ENCODE measurements at places on chromosomes 7 and 10.

DNA sequence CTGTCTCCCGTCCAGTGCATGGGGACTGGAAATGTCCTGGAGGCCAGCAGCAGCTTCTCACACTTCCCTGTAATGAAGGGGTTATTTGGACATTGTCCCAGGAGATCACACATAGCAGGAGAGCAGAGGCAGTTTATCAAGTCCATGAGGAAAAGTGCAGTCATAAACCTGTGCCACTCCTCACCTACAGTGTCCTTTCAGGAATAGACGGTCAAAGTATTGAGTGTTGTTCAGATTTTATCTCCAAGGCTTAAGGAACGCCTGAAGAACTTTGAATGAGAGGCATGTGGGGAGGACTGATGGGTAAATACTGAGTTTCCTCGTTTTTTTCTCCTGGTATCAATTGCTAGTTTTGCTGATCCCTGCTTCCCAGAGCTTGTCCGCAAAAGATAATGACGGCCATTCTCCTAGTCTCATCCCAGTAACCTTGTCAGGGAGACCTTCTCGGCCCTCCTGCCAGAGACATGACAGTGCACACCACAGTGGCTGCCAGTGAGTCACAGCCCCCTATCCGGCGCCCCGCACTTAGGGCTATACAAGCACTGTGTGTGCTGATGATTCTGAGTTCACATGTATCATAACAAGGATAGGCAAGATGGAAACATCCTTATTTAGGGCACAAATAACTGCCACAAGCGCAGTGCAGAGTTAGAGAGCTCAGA lies 495.5 kb upstream of the MGMT start:
- DNase-seq = no peak

DNA sequence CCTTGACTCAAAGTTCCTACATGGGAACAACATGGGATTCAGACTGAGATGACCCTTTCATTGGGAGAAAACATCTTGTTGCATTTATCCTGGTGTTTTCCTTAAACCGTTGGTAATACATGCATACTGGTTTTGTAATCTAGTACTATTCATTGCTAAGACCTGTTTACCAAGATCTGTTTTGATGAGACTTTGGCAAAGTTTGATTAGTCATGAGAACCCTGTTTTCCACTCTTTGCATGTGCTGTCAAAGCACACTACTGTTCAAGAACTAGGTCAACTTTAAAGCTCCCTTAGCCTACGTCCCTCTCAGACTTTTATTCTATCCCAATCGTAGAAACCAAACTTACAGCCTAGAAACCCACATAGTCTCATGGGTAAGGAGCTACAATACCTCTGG lies 650.9 kb downstream of the GATA3 start:
- DNase-seq = no peak

GRCh38 chr7:77538281-77539212 lies 1.5 kb downstream of the PTPN12 start:
- DNase-seq = peak; percentile 73

- DNase-seq = no peak
Observed at GRCh38 chr7:131122394-131122793, 205.3 kb upstream of the MKLN1 start.

DNA sequence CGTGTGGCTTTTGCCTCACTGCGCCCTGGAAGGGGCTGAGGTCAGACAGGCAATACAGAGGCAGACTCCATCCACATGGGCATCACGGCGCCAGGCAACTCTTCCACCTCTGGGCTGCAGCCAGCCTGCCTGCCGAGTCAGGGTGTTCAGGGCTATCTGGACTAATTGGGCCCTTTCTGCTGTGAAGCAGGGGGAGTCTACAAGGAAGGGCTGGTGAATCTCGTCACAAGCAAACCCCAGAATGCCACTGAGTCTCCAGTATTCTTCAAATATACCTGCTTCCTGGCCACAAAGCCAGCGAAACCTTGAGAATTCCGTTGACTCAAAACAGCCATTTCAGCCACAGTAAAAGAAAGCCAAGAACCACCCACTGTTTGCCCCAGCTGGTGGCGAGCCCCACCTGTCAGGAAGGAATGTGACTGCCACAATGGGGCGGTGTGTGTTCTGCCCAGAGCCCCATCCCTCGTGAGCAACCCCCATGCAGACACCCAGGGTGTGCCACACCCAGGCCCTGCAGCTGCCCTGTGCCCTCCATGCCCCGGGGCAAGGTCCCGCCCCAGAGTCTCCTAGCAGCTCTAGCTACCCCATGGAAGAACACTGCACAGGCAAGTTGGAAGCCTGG lies 117.3 kb downstream of the FAM53B start:
- no peak for DNase-seq

- DNase-seq = no peak
Observed at GRCh38 chr10:34193931-34194626, 621.0 kb downstream of the PARD3 start.

DNA sequence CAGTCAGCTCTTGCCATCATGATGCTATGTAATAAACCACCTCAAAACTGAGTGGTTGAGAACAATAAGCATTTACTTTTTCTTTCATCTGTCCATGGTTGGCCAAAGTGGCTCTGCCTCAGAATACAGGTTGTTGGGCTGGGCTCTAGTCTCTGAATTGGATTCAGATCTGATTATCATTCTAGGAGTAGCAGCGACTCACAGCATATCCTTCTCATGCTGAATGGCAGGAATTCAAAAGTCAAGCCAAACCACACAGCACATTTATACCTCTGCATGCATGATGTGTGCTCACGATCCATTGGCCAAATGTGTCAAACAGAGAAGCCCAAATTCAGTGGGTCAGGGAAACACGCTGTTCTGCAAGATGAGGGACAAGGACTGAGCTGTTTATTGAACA lies 13.6 kb upstream of the GALNT11 start:
- no peak for DNase-seq

DNA sequence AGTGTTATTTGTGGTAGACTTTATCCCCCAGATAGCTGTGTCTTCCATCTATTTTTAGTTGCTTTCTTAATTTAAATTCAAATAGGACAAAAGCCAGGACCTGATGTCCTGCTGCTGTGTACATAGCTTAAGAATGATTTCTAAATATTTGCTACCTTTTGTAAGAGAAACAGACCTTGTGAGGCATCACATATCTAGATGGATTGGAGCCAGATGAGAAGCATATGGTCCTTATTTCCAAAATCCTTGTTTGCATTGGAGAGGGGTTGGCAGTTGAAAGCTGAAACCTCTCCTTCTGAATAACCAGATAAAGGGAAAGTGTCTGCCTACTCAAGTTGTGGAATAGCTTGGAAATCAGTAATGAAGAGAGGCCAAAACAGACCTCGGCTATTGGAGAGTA lies 50.7 kb upstream of the AMPH start:
- no peak for DNase-seq

GRCh38 chr7:100093925-100094486 lies 5.2 kb downstream of the COPS6 start:
- no peak for DNase-seq

GRCh38 chr10:68559251-68559650 lies 886 bp upstream of the TET1 start:
- DNase-seq = no peak

GRCh38 chr7:21767300-21767900 lies 178.3 kb downstream of the CDCA7L start:
- DNase-seq = peak; percentile 4

DNA sequence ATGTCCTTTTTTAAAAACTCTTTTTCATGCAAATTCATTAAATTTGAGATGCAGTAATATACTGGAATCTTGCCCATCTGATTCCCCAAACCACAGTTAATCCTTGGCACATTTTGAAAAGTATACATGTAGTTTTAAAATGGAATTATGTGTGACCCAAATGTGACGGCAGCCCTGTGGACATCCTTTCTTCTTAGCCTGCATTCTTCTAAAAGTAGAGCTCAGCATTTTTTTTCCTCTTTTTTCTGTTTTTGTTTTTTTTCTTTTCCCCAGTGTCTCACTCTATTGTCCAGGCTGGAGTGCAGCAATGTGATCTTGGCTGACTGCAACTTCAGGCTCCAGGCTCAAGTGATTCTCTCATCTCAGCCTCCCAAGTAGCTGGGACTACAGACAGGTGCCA lies 338.9 kb downstream of the GALNT17 start:
- no peak for DNase-seq

DNA sequence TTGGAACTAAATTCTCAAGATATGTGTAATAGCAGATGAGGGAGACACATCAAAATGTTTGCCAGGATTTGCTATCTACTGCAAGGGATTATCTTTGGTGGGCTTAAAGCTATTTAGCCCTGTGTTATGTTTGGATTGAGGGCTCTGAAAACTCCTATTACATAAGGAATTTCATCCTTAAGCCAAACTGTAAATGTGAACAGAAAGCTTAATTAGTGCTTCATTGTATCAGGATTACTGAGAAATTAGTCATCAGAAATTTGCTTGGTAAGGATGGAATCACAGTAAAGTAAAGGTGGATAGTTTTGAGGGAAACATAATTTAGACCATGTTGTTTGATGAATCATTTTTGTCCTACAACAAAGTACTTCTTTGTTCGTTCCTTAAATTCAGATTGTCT lies 8.3 kb downstream of the ANKRD7 start:
- no peak for DNase-seq

DNA sequence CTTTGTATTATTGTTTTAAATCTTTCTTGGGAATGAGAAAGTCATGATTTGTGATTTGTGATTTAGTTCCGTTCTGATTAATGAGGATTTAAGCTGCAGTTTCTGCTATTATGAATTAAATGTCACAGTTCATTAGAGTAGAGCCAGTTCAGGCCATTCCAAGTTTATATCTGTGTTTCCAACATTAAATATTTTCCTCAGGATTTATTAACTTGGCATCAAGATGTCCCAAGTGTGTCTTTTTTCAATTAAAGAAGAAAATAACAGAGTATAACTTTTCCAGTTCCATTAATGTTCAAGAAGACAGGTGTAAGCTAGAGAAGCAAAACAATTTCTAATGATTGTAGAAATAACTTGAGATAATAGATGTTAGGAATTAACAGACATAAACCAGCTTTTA lies 1183.2 kb upstream of the CELF2 start:
- no peak for DNase-seq

DNA sequence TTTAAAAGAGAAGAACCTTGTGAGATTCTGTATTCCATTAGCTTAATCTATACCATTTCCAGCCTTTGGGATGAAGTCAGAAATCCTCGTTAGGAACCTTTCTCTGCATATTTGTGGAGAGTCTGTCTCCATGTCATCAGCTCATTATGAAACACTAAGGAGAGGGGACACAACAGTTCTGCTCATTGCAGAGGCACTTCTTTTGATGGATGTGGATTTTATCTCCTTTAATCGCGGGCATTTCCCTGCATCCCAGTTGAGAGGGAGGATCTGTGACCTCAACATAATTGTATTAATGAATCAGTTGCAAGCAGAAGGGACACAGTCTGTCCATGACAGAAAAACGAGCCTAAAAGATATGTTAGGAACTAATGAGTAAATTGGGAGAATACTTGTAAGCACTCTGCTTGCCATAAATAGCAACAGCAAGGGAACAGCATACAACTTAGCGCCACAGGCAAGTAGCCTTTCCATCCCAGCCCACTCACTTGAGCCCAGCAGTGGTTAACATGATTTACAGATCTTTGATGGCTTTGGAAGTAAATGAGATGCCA lies 37.9 kb downstream of the SORCS1 start:
- no peak for DNase-seq

DNA sequence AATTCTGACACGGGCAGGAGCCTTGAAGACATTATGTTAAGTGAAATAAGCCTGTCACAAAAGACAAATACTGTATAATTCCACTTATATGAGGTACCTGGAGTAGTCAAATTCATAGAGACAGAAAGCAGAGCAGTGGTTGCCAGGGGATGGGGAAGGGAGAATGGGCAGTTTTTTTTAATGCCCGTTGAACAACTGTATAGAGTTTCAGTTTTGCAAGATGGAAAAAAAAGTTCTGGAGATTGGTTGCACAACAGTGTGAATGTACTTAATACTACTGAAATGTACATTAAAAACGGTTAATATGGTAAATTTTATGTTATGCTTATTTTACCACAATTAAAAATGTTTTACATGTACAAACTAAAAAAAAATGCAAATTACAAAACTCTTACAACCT lies 63.6 kb upstream of the EFCAB10 start:
- no peak for DNase-seq

- no peak for DNase-seq
Observed at GRCh38 chr10:103504181-103504783, 10.8 kb downstream of the NEURL1 start.

DNA sequence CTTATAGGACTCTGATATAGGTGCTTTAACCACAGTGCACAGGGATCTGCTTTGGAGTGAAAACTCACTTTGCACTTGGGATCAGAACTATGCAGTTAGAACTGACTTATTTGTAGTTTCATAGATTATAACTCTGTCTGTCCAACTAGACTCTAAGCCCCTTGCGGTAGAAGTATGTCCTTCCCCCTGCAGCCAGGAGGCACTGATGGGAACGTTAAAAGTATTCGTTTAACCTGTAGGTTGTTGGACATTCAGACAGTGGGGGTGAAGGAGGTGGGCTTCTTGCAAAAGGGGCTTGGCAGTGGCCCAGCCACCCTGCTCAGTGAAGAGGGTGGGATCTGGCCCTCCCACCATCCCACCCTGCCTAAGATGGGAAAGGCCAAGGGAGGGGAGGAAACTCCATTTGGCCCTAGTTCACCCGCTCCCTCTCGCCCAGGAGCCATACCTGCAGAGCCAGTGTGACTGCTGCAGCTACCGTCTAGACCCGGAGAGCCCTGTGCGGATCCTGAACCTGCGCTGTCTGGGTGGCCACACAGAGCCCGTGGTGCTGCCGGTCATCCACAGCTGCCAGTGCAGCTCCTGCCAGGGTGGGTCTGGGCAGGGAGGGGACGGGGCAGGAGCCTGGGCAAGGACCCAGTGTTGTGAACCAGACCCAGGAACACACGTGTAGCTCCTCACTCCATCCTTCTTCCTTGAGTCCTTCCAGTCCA lies 5.7 kb upstream of the ZNF862 start:
- DNase-seq = no peak

DNA sequence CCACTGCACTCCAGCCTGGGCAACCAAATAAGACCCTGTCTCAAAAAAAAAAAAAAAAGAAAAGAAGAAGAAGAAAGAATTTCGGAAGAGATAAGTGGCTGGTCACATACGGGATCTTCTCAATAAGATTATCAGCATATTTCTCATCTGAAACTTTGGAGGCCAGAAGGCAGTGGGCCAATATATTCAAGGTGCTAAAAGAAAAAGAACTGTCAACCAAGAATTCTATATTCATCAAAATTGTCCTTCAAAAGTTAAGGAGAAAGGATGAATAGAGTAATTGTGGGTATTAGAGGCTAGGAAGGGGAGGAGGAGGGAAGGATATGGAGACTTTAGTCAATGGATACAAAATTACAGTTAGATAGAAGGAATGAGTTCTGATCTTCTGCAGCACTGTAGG lies 43.9 kb upstream of the NANOS1 start:
- DNase-seq = no peak

- DNase-seq = no peak
Observed at GRCh38 chr7:4247106-4247876, 434.8 kb upstream of the FOXK1 start.

DNA sequence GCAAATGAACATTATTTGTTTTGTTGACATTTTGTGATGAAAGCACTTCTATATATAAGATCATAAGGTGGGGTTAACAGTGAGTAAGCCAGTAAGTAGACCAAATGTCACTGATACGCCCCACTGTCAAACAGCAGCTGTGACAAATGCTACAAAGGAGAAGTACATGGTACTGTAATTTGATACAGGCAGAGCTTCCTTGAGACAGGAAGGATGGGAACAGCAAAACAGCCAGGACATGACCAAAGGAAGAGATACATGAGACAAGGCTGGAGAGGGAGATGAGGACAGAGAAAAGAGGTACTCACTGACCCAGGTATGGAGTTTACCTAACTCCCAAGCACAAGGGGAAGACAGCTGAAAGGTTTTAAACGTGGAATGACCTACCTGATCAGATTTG lies 127.0 kb downstream of the SRPK2 start:
- DNase-seq = no peak

- DNase-seq = no peak
Observed at GRCh38 chr10:47175181-47176123, 124.5 kb upstream of the GDF10 start.
